Naive thymus-derived CD4-positive, alpha-beta T cell (primary cell): ENCODE measurements at places on chromosomes 5 and 9.

DNA sequence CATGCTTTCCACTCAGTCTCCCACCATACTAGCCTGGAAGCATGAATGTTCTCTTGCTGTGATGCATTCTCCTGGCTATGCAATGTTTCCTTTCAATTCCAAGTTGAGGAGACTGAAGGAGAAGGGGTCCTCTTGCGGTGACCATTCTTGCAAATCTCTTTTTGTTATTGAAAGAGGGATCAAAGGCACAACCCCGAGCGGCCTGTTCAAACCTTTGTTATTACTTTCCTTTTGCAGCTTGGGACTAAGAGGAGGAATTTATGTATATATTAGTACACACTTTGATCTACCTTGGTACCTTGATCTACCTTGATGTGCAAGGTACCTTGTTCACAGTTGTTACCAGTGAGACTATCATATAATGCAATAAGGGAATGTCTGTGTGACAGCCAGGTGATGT, 147.3 kb downstream of the KCTD16 start:
- no peaks in the 10 kb centered on the region for H3K4me1 ChIP-seq
- no peaks in the 10 kb centered on the region for H3K36me3 ChIP-seq
- no peak overlapping the region for H3K27ac ChIP-seq

DNA sequence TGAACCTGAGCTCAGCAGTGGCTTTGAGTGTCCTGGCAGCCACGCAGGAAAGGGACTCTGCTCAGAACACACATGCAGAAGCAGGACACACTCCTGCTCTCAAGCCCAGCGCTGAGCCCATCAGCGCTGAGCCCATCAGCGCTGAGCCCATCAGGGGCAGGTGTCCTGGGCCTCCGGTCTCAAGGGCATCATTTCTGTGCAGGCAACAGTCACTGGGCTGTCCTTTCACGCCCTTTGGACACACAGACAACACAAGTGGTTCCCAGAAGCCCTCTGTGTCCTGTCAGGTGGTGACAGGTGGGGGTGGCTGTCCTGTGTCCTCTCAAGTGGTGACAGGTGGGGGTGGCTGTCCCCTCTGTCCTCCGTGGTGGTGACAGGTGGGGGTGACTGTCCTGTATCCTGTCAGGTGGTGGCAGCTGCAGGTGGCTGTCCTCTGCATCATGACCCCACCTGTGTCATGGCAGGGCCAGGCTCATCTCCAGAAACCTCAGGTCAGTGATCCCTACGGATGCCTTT, 39.0 kb upstream of the CLPTM1L start:
- DNase-seq = no peak
- peaks cover 16% of the 10 kb centered on the region for H3K4me1 ChIP-seq
- H3K36me3 ChIP-seq = no peaks in the 10 kb centered on the region
- no peak overlapping the region for H3K27ac ChIP-seq

GRCh38 chr9:22913518-22913917, 466.9 kb downstream of the DMRTA1 start:
- H3K4me1 ChIP-seq = no peaks in the 10 kb centered on the region
- H3K36me3 ChIP-seq = no peaks in the 10 kb centered on the region
- H3K4me3 ChIP-seq = no peak overlapping the region
- H3K27me3 ChIP-seq = no peaks in the 10 kb centered on the region
- H3K27ac ChIP-seq = no peak overlapping the region

DNA sequence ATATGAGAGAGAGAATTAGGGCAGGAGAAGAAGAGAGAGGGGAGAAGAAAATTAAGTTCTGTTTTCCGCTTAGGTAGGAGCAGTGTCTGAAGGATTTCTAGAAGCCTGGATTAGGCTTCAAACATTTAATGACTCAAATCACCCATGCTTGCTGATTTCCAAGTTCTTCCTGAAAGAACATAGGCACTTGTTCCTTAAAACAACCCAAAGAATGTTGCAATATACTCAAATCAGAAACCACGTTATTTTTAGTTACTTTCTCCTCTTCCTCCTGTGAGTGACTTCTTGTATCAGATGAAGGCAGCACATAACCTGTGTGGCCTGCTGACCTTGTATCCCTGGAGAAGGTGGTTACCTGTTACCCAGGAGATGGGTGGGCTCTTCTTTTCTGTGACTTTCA, 351.5 kb upstream of the KLF4 start:
- H3K4me1 ChIP-seq = no peaks in the 10 kb centered on the region
- no peaks in the 10 kb centered on the region for H3K36me3 ChIP-seq

GRCh38 chr9:85716031-85716877, 25.5 kb downstream of the AGTPBP1 start:
- peaks cover 27% of the 10 kb centered on the region for H3K4me1 ChIP-seq
- no peak overlapping the region for H3K27ac ChIP-seq
- DNase-seq = no peak
- no peaks in the 10 kb centered on the region for H3K27me3 ChIP-seq
- no peaks in the 10 kb centered on the region for H3K36me3 ChIP-seq

- no peaks in the 10 kb centered on the region for H3K27me3 ChIP-seq
- H3K4me1 ChIP-seq = no peaks in the 10 kb centered on the region
- H3K36me3 ChIP-seq = no peaks in the 10 kb centered on the region
- DNase-seq = no peak
- H3K4me3 ChIP-seq = no peak overlapping the region
Measured at GRCh38 chr5:162248107-162248713, 180.6 kb downstream of the GABRG2 start.
